ENCODE measurements at places on chromosomes 5 and 9. TPM values are rescaled to one million over a fixed set of nuclear protein-coding genes. Genes with fewer than 3 reads are reported as not detected.

Gene TRAF1
- 1.5 TPM for total RNA-seq

Gene PROB1
- total RNA-seq: 2.4 TPM

DNA sequence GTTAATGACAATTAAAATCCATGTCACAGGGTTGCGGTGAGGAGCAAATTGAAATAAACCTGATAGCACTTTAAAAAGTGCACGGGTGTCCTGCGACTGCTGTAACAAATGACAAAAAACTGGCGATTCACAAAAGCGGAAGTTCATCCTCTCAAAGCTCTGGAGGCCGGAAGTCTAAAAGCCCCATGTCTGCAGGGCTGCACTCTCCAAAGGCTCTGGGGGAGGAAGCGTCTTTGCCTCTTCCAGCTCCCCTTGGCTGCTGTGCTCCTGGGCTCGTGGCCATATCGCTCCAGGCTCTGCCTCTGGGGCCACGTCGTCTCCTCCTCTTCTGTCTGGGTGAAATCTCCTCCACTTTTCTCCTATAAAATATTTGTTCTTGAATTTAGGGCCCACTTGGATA is 273.9 kb upstream of the IRX2 start:
- DNase-seq: no peak

Gene PCDHGA3
- total RNA-seq: not detected

DNA sequence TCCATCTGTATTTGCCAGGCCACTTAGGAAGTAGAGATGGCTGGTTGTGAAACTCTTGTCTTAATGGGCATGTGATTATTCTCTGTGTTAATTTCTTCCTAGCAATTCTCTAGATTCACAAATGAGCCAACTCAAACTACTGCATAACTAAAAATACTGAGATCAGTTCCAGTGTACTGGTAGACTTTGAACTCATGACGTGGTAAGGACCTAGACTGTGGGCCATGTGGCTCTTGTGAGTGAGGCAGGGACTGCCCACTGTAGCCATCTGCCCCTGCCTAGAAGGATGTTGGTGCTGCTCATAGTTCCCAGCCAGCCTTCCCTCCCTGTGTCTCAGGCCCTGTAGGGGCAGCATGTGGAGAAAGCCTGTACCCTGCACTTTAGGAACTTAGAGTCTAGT is 47.4 kb downstream of the CYSTM1 start:
- DNase-seq: no peak

DNA sequence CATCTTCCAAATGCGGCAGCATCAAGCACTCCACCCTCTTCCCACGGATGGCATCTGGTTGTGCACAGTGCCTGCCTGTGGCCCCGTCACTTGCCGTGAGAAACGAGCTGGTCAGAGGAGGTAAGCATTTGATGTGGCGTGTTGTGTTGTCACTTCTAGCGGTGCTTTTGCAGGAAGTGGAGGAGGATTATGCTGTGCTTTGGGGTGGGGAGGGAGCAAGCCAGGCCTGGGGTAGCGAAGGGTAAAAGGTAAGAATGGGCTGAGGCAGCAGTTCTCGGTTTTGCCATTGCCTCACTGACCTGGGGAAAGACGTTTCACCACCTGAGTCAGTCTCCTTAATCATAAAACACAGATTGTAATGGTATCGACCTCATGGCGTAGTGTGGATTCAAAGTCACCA is 2.3 kb upstream of the POMT1 start:
- DNase-seq: no peak

DNA sequence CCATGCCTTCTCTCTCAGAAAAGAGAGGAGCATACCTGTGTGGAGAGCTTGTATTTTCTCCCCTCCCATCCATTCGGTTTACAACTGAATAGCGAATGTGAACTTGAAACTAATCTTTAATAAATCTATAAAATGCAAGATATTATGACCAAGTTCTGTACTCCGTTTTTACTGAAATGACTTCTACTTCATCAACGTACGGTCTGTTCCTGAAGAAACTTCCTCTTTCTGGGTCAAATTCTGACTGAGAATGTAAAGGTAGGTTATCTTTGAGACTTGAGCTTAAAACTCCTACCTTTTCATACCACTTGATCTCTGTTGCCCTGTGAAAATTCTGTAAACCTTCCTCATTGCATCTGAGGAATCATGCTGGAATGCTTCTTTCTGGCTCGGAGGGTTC is 4.2 kb upstream of the CTNNAL1 start:
- no peak for DNase-seq

- no peak for DNase-seq
Measured at GRCh38 chr5:173662581-173663351, 46.3 kb upstream of the BOD1 start.

DNA sequence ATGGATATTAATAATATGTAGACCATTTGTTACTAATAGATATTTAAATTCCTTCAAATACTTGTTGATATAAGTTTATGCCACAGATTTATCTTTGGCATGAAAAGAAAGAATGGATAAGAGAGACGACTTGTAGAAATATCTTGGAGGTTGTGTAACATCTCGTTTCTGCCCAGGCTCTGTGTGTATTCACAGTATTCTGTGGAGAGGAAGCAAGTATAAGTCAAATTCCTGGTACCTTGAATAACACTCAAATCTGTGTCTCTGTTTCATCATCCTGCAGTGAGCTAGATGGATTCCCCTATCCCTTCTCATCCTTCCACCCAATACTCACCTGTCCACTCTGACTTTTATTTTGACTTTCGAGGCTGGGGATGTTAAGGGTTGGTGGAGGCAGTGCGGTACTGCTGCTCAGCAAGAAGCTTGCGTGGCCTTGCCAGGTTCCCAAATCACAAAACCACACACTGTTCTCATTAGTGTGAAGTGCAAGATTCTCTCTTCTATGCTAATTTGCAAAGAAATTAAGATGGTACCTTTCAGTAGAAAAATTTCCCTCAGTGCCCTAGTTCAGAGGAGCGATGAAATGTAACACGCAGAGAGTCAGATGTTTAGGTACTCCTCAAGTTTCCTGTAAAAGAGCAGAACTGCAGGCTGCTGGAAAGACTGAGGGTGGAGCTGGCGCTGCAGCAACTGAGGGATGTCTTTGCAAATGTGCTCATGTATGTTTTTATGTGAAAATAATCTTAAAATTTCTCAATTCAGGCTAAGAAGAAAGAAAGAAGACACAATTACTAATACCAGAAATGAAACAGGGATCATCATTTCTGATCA is 42.6 kb upstream of the ANKRD18A start:
- no peak for DNase-seq

Gene ANKRD20A1
- total RNA-seq: 3.0 TPM

- DNase-seq: no peak
Measured at GRCh38 chr5:24609706-24610105, 35.1 kb downstream of the CDH10 start.

DNA sequence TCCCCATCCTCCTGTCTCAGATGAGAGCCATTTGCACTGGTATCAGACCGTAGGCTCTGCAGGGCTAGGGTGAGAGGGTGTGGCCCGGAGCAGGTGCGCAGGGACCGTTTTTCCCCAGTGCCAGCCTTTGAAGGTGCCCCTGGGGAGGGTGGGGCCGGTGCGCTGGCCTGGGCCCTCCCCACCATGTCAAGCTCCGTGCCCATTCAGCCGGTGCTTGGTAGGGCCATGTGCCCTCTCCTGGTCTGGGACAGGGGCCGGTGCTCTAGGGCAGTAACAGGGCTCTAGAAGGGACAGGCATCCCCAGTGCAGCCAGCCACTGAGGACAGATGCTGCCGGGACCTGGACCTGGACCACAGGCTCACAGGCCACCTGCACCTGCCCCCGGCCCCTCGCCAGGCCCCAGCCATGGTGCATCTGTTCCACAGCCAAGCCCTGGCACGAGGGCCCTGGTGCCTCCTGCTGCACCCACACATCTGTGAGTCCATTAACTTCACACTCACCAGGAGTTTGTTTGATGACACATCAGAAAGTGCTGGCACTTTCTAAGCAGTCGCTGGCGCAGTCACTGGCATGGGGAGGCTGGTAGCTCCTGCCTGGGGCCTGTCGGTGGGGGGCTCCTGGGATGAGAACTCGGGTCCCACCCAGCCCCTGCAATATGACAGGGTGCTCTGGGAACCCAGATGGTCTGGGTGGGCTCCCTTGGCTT is 5.0 kb upstream of the QRFP start:
- no peak for DNase-seq

DNA sequence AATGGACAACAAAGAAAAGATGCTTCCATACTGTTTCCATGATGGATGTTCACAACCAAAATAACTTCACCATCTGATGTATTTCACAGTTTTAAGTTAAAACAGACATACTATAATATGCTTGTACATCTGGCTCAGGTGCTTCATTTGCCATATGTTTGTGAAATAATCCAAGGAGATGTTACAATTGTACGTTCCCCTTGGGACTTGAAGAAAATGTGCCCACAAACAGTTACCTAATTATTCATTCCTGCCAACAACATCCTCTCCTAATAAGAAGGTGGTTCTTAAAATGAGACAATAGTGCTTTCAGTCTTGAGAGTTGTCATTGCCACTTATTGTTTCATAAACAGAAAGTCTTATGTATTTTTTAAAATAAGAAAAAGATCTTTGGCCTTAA is 33.1 kb upstream of the SMARCA2 start:
- DNase-seq: no peak

DNA sequence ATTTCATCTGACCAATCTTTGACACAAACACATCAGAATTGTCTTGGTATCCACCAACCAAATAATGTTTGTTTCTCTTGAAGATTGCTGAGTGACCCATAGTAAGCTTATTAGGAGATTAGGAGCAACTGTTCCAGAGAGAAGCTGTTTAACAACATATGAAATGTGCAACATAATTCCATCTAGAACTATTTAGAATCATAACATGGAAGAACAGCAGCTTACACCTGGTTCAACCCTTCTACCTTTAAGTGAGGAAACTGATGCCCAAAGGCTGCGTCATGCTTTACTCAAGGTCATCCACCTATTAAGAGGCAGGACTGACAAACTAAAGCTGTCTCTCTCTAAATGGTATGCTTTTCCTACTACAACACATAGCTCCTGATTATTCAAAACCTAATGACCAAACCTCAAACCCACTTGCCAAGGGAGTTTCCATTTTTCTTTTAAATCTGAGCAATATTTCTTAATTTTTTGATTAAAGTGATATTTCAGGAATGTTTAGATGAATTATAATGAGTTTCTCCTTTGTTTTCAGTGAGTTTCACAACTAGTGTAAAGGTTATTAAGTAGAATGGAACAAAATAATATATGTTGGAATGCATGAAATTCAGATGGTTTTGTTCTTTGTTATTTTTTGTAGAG is 545.9 kb downstream of the RAB3C start:
- DNase-seq: no peak

DNA sequence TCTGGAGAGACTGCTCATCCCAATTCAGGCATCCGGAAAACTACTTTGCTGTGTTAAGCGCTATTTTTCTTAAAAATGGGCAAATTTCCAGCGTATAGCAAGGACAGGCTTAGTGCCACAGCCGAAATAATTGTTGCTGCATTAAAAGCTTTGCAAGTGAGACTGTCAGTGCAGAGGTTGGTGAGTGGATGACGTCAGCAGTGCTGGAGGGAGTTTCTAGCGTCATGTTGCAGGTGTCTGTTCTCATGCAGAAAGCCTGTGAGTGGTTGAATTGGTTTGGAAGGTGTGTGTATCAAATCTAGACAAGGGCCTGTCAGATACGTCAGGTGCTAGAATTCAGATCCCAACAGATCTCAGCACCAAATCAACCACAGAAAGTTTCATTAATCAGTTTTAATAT is 204.4 kb downstream of the TRIO start:
- DNase-seq: no peak

GRCh38 chr9:70479880-70480291 is 65.4 kb upstream of the KLF9 start:
- DNase-seq: peak; percentile 43

- no peak for DNase-seq
Measured at GRCh38 chr9:89213396-89213880, 34.8 kb upstream of the SHC3 start.

GRCh38 chr9:87568401-87568800 is 70.7 kb downstream of the DAPK1 start:
- no peak for DNase-seq

GRCh38 chr5:130992095-130992494 is 173.0 kb downstream of the HINT1 start:
- DNase-seq: no peak

Gene ZNF658
- total RNA-seq: 2.5 TPM

Gene FER
- total RNA-seq: 32.9 TPM

Gene ARSI
- 0.93 TPM for total RNA-seq

Gene KCNIP1
- not detected for total RNA-seq

DNA sequence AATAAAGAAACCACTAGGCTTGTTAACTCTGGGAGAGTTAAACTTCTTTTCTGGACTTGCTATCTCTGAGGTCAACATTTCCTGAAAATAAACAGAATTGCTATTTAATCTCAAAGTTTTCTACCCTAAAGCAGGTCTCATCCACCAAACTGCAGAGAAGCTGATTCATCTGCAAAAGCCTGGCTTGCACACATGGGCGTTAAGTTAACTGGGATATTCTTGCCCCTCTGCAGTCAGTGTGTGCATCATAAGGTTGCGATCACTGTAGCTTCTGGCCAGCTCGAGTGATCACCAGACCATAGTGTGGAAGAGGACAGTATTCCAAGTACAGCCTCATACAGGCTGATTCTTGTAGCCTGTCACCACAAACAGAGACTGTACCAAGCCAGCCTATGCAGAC is 99.2 kb downstream of the SPOCK1 start:
- DNase-seq: no peak

DNA sequence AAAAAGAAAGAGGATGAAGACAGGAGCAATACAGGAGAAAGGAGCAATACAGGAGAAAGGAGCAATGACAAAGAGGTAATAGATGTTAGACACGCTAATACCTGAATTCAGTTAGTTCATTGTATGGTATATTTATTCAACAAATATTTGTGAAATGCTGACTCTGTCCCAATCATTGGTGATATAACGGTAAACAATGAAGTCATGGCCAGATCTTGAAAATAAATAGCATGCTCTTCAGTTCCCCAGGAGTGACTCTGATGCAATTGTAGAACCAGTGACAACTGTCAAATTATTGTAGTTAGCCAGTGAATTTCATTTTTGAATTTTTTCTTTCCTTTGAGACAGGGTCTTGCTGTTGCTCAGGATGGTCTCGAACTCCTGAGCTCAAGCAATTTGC is 48.0 kb upstream of the SPINK14 start:
- DNase-seq: no peak

GRCh38 chr9:14849851-14850250 is 60.4 kb downstream of the FREM1 start:
- no peak for DNase-seq
